Osteocyte (in vitro differentiated cells): ENCODE measurements at places on chromosomes 3 and 15. TPM values are rescaled to one million over a fixed set of nuclear protein-coding genes. Genes with fewer than 3 reads are reported as not detected.

DNA sequence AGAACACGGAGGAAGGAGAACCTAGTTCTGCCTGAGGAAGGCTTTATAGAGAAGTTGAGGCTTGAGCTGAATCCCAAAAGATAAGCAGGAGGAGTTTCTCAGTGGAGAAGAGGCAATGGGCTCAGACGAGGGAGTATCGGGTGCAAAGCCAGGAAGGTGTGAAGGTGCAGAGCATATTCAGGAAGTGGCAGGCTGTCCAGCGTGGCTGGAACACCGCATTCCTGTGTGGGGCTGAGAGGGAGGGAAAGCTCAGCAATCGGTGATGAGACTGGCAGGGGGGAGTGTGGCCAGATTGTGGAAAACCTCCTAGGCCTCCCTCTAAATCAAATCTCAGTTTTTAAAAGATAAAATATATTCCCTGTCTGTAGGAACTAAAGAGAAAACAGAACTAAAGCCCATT lies 63.0 kb downstream of the ARHGAP31 start:
- no peak overlapping the region for H3K4me3 ChIP-seq
- H3K4me1 ChIP-seq, result peaks cover 49% of the 10 kb centered on the region
- H3K27ac ChIP-seq, result no peak overlapping the region
- H3K27me3 ChIP-seq, result no peaks in the 10 kb centered on the region
- H3K36me3 ChIP-seq, result no peaks in the 10 kb centered on the region
- DNase-seq, result no peak

STAB1 gene
- total RNA-seq, result not detected in 2 replicates

GRCh38 chr3:72769758-72770540 lies 78.3 kb downstream of the SHQ1 start:
- H3K36me3 ChIP-seq, result peaks cover 11% of the 10 kb centered on the region
- no peak overlapping the region for H3K4me3 ChIP-seq
- H3K27ac ChIP-seq, result no peak overlapping the region
- H3K27me3 ChIP-seq, result no peaks in the 10 kb centered on the region

DNA sequence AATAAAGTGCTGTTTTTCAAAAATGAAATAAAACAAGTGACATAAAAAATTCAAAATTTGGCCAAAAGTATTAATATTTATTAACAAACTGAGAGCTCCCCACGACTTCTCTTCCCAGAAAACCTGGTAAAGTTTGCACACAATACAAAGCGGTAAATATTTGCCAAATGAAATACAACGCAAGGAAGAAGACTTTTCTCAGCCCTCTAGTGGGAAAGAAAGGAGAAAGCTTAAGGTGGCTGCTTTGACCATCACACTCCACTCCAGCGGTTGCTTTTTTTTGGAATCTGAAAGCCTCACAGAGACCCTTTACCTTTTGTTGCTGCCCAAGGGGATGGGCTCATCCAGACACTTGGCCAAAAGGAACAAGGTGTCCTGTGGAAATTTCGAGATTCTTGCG lies 1.1 kb upstream of the GK5 start:
- H3K4me3 ChIP-seq, result peak overlapping the region; percentile 93
- no peak for DNase-seq
- H3K27ac ChIP-seq, result no peak overlapping the region
- H3K36me3 ChIP-seq, result peaks cover 2% of the 10 kb centered on the region
- no peaks in the 10 kb centered on the region for H3K27me3 ChIP-seq

DNA sequence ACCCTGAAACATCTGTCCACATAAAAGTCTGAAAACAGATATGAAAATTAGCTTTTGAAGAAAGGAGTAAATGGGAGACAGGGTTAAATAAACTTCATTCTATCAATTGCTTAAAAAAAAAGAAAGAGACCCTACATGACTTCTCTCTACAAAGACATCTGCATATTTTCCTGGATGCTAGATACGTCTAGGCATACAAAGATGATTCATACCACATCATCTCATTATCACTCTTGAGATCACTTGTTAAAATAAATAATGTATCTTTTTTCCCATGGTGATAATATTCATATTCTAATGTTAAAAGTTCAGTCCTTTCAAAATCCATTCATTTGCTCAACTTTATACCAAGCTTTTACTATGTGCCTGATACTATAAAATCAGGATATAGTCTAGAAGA lies 295.8 kb downstream of the MAGI1 start:
- peaks cover 2% of the 10 kb centered on the region for H3K4me1 ChIP-seq
- no peak overlapping the region for H3K27ac ChIP-seq
- H3K27me3 ChIP-seq, result no peaks in the 10 kb centered on the region
- H3K4me3 ChIP-seq, result no peak overlapping the region
- no peak for DNase-seq
- no peaks in the 10 kb centered on the region for H3K36me3 ChIP-seq

CCDC54 gene
- not detected in 2 replicates for total RNA-seq

DNA sequence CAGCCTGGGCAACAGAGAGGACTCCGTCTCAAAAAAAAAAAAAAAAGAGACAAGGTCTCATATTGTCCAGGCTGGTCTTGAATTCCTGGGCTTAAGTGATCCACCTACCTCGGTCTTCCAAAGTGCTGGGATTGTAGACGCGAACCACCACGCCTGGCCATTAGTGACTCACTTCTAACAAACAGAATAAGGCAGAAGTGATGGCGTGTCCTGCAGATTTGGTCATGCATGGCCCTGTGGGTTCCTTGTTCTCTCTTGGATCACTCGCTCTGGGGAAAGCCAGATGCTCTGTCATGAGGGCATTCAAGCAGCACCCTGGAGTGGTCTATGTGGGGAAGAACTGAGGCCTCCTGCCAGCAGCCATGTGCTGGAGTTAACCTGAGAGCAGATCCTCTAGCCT lies 27.4 kb upstream of the TJP1 start:
- no peak for DNase-seq
- H3K4me3 ChIP-seq, result no peak overlapping the region
- no peak overlapping the region for H3K27ac ChIP-seq
- H3K4me1 ChIP-seq, result peaks cover 9% of the 10 kb centered on the region
- H3K36me3 ChIP-seq, result peaks cover 8% of the 10 kb centered on the region

DNA sequence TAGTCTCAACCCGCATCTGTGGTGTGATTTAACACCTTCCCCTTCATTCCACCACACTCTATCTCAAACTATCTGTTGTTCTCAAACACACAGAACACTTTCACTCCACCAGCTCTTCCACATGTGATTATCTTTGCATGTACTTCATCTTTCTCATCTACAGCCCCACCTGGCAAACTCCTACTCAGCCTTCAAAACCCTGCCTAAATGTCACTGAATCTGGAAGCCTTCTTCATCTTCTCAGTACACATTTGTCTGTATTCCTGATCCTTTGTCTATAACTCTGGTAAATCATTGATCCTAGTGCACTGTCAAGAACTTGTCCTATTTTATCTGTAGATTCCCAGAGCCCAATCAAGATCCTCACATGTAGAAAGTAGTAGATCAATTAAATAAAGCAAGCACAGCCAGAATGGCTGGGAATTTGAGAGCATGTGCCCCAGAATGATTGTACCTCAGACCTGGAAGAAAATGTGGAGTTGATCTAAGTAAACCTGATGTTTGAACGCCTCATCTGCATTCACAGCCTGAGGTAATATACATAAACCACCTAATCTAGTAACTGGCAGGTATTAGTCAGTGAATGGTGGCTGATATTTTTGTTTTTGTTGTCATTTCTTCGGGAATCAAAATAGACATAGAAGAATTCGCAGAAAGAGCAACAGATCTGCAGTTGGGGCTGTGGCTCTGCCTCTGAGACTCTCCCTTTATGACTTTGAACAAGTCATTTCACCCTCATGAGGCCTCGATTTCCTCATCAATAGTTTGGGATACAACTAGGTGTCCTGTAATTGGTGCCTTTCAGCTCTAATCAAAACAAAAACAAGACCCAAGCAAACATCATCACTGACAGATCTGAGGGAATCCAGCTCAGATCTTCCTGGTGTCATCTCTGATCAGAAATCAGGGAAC lies 28.0 kb upstream of the MAGEF1 start:
- no peak overlapping the region for H3K4me3 ChIP-seq
- no peaks in the 10 kb centered on the region for H3K36me3 ChIP-seq
- H3K27me3 ChIP-seq, result peaks cover 2% of the 10 kb centered on the region
- DNase-seq, result no peak

DNA sequence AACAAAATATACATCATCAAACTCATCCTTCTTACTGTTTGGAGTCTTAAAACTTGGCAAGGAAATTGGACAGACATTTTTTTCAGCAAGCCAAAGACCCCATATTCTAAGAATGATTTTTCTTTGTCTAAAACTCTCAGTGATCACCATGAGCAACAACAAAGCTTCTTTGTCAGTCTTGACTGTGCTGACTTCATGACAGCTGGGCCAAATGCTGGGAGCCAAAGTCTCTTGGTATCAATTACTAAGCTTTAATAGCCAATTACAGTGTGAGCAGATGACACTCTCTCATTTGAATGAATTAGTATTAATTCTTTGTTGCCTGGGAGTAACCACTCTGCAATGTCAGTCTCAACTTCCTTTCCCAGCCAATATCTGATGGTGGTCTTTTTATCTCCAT lies 48.1 kb upstream of the GK5 start:
- no peak overlapping the region for H3K27ac ChIP-seq
- no peak overlapping the region for H3K4me3 ChIP-seq
- peaks cover 2% of the 10 kb centered on the region for H3K36me3 ChIP-seq
- peaks cover 18% of the 10 kb centered on the region for H3K4me1 ChIP-seq

DNA sequence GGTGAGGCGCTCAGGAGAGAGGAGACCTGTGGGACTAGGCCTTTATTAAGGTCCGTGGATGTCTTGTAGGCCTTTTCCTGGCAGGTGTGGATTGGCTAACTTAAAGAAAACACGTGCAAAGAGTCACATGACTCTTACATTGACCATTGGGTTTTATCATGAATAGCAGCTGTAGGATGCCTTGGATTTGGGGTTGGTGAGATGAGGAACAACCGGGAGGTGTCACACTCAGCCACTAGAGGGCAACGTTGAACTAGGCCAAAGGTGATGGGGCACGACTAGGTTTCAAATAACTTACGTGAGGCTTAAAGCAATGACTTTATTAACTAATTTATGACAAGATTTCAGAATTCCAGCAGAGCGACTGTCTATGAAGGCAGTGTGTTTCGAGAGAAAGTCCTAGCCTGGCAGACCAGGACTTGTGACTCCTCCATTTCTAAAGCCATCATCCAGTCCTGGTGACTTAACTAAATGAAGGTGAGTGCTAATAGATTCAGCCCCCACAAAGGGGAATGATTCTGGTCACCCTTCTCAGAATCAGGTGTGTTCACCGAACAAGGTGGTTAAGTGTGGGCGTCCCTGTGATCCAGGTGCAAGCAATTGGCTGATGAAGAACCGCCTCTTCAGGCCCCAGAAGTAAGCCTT lies 345.6 kb downstream of the MCTP2 start:
- no peak overlapping the region for H3K4me3 ChIP-seq
- no peak overlapping the region for H3K27ac ChIP-seq
- no peaks in the 10 kb centered on the region for H3K36me3 ChIP-seq
- peak; percentile 48 for DNase-seq

DNA sequence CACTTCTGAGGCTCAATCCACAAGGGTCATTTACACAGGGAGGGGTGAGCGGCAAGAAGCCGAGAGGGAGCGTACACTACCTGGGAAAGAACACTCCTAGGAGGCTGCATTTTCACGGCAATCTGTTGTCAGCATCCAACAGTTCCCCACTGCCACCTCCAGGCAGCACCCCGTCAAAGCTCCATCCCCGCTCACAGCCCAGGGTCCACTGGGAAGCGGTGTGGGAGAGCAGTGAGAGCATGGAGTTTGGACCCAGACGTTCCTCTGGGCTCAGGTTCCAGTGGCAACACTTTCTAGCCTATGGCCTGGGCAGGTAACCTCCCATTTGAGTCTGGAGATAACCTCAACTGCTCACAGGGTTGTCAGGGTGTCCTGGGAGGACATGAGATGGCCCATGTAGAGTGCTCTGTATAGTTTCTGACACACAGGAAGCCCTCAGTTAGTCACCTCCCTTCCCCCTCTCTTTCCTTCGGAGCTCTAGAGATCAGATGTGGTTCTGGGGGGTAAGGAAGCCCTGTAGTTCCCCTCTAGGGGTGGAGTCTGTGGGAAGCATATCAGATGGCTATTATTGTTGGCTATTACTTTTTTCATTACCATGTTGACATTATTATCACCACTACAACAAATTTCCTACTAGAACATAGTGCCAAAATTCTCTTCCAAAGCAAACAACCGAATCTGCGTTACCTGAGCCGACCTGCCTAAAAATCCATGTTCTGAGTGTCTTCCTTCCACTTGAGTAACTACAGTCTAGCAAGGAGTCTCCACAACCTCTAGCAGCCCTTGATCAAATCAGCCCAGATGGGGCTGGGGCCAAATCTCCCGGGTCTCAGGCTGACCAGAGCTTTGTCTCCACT lies 29.1 kb downstream of the RUVBL1 start:
- no peaks in the 10 kb centered on the region for H3K27me3 ChIP-seq
- no peak for DNase-seq
- peaks cover 8% of the 10 kb centered on the region for H3K4me1 ChIP-seq
- peaks cover 24% of the 10 kb centered on the region for H3K36me3 ChIP-seq

DNA sequence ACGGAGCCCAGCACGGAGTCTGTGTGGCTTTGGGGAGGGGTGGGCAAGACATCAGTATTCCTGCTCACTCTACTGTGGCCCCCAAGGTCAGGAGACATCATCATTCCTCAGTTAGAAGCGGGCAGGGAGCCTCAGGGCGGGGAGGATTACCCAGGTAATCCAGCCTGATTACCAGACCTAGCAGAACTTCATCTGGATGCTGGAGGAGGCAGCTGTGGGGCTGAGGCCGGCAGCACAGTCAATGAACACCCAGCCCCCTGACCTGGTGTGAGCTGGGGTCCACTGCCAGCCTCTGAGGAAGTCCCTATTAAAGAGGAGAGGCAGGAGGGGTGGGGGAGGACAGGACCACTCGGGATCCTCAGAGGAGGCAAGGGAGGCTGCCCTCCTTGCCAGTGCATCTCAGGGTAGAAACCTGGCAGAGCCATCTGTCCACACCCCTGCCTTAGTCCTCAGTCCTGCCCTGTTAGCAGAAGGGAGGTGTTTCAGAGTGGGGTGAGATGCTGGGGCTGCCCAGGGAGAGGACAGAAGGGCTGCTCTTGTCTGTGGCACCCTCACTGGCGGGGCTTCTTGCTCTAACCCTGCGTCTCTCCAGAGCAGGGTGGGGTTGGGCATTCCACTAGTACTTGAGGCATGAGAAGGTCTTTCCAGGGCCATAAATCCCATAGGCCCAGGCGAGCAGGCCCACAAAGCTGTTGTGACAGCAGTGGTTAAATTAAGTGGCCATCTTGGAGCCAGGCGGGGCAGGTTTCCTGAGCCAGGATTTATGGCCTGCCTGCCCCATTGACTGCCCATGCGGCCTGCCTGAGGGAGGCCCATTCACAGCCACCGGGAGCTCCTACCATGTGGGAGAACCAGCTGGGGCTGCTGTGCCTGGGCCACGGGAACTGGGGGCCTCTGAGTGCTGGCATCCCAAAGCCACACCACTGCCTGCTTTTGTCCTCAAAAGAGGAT lies 82.1 kb downstream of the LINGO1 start:
- no peak overlapping the region for H3K4me3 ChIP-seq
- H3K27ac ChIP-seq, result no peak overlapping the region
- H3K27me3 ChIP-seq, result no peaks in the 10 kb centered on the region
- H3K36me3 ChIP-seq, result no peaks in the 10 kb centered on the region

ERC2 gene
- total RNA-seq, result 0.35 and 0.78 TPM in 2 replicates
